ENCODE measurements at places on chromosomes 7 and 10.

GRCh38 chr7:17026269-17026668 lies 144.5 kb upstream of the AGR3 start:
- no peak for DNase-seq

DNA sequence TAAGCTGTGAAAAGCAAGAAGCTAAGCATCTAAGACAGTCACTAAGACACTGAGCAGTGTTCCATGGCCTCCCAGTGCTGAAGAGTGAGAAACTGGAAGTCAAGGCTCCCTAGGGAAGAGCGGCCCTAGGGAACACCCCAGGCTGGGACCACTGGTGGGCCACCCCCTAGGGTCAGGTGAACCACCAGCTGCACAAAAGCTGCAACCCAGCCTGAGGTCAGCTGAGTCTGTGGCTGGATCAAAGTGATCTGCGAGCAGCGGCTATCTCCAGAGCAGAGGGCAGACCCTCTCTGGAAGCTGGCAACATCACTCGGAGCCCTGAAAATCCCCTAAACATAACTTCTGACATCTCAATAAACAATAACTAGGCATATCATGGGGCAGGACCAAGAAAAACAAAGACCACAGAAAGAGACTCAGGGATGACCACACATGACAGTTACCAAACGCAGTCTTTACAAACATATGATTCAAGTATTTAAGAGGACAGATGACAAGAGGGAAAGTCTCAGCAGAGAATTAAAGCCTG lies 125.8 kb downstream of the DLG5 start:
- DNase-seq: no peak

- DNase-seq: no peak
Observed at GRCh38 chr7:2510130-2510776, 9.3 kb upstream of the LFNG start.

DNA sequence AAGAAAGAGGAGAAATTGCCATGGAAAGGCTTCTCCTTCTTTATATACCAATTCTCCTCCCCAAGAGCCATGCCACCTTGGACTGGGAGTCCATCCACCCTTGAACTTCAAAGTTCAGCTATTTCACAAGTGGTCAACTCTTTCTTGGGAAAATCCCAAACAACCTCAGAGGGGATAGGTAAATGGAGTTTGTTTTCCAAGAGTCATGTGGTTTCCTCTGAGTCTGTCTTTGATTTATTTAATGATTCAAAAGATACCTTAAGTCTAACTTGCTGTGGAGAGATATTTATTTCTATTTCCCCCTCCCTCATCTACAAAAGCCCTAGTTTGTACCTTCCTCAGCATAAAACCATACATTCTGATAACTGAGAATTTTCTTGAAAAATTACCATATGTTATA lies 758.6 kb upstream of the IGFBP3 start:
- no peak for DNase-seq

- DNase-seq: no peak
Observed at GRCh38 chr7:40798613-40799012, 663.8 kb downstream of the SUGCT start.

DNA sequence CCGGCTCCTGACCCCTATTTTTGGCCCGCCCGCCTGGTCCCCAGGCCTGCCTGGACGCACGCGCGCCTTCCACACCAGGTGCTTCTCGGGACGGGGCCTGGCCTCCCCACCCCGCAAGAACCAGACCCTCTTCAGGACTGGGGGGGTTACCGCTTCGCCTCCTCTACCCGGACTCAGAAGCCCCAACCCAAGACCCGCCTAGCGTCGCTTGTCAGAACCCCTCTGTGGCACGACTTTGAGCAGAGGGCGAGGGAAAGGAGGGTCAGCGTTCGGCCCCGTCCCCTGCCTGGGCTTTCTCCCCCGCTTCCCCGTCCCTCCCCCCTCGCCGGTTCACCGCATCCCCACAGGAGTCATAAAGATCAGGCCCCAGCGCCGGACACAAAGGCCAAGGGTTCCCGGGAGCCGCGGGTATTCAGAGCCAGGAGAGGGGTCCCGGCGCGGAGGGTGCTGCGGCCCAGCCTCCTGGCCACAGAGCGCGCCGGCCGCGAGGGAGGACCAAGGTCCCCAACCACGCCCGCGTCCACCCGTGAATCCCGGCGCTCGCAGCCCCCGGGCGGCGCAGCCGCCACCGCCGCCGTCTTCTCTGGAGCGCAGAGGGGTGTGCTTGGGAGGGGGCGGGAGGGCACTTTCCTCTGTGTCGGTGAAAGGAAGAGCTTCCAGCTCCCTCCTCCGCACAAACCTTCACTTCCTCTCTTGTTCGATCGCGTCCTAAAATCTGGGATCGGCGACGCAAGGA lies 351.9 kb downstream of the DNAJB6 start:
- no peak for DNase-seq

DNA sequence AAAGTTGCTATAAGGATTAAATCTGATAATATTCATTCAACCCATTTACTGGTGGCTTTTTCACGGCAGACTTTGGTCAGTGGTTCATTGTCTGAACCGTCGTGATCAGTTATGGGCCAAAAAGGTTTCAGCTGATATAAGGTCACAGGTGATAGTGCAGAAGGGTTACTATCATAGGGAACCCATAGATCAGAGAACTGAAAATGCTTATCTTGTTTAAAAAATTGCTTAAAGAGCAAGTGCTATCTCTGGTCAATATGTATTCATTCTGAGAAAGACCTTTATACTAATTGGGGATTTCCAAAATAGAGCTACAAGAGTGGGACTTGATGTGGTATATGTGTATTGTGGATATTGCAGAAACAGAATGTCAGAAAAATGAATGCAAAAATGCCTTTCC lies 147.8 kb upstream of the SEMA3E start:
- DNase-seq: no peak
